IPS DF 19.7 (cell line): ENCODE measurements at places on chromosomes 1 and 21.

DNA sequence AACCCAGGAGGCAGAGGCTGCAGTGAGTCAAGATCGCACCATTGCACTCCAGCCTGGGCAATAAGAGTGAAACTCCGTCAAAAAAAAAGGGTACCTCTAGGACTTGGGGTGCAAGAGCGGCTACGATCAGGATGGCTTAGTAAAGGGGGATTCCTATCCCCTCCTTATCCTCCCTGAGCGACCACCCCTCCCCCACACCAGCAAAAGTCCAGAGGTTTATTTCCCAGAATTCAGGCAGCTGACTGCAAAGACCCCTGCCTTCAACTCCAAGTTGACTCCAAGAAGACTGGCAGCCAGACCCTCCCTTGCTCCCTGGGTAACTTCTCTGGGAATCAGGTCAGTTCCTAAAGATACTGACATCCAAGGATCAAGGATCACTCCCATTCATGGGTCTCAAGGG is 12.4 kb upstream of the PRDM16 start:
- no peak for DNase-seq

GRCh38 chr1:158638146-158638545 is 33.1 kb downstream of the OR10Z1 start:
- no peak for DNase-seq

GRCh38 chr21:43034826-43035225 is 40.8 kb downstream of the CBS start:
- DNase-seq, result no peak

DNA sequence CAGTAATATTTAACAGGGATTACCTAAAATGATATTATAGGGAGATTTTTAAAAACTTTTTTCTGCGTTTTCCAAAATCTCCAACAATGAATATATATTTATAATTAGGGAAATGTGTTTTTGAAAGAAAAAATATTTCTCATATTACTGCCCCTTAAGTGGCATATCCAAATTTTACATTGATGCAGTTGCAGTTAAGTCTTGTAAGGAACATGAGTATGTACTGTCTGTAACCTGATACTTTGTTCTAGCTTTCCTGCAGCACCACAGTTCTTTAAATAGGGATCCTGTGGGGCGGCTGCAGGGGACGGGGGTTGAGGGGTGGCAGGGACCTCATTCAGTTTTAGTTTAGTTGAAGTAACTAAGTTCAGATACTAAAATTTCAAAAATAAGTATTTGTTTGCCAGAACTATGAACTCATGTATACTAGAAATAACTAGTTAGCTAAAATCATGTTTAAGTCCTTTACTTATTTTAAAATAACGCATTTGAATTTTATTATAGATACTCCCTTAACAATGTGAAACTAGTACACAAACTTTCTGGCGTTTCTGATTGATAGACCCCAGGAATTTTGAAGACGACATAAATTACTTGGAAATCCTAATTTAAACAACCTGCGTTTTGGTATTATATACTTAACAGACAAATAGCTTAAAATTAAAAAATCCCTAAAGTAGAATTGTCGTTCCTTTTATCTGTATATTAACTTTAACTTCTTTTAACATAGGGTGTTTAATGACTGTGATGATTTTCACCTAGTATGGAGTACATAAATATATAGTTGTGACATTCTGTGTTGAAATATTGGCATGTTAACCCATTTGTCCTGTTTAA is 639 bp upstream of the DNAJB4 start:
- DNase-seq, result no peak

DNA sequence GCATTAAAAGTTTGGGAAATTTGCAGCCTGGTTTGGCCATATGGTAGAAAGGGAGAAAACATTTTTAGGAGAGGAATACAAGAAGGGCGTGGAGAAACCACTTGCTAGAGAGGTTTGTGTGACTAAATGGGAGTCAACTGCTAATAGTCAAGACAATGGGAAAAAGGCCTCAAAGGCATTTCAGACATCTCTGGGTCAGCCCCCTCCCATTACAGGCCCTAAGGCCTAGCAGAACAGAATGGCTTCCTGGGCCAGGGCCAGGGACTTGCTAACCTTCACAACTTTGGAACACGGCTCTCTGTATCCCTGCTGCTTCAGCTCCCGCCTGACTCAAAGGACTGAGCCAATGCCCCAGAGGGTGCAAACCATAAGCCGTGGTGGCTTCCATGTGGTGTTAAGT is 752.3 kb upstream of the ADAMTS5 start:
- DNase-seq, result no peak

GRCh38 chr1:1926346-1926811 is 7.3 kb upstream of the TMEM52 start:
- no peak for DNase-seq

DNA sequence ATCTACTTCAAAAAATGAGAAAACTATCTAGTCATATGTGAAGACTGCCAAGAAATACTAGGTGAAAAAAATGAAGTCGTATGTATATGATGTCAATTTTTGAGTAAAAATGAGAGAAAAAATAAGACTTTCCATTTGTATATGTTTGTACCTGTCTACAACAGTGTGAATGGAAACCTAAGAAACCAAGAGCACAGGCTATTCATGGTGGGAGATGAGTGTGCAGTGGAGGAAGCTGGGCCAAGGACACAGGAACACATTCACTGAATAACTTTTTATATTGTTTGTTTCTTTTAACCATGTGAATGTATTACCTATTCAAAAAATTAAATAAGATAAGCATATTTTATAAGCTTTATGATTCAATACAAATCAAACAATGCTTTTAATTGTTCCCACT is 67.0 kb downstream of the ERO1B start:
- no peak for DNase-seq

- DNase-seq, result no peak
These were observed 10.9 kb downstream of the TNFRSF25 start for GRCh38 chr1:6454856-6455751.

- DNase-seq, result no peak
These were observed 5.9 kb downstream of the MAP7D1 start for GRCh38 chr1:36161641-36162531.

DNA sequence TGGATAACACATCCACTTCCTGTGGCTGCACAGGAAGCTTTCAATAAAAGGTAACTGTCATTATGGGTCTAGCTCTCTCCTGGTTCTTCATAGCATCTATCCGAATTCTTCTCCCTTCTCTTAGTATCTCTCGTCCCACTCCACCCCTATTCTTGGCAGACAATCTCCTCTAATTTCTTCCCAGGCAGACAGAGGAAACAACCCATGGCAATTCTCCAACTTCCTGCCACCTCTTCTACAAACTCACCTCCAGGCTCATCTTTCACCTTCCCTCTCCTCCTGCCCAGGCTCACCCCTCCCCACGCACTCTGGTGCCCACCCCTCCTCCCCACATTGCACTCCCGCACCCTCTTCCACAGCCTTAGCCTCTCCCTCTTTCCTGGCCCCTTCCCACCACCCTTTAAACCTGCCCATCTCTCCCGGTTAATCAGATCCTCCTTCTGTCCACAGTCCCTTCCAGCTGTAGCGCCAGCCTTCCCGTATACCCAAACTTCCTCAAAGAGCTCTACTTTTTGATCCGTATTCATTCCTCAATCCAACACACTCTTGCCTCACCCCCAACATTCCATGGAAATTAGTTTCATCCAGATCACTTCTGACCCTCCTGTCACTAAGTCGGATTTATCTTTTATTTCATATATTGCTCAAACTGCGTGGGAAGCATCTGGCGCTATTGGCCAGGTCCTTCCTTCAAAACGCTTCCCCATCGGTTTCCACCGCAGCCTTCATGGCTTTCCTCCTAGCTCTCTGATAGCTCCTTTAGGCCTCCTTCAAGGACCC is 25.9 kb downstream of the SHISA4 start:
- no peak for DNase-seq

GRCh38 chr1:200433586-200433985 is 23.8 kb upstream of the ZNF281 start:
- DNase-seq, result no peak

DNA sequence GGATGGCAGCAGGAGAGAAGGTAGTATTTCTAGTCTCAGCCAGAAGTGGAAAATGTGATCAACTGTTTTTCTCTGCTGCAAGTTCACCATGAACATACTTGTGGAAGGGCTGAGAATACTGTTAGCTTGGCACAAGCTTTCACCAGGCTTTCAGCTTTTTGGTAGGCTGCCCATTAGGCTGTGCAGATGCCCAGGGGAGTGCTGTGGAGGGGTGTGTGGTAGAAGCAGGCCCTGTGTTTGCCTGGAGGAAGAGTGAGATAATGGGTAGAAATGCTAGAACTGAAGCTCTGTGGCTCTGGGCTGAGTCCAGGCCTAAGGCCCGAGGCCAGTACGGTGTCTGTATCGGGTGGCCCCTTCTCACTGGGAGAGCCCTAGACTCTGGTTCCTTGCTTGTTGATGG is 9.8 kb downstream of the DNAJC6 start:
- DNase-seq, result no peak

GRCh38 chr1:212485913-212486618 is 53.3 kb downstream of the NENF start:
- DNase-seq, result no peak

DNA sequence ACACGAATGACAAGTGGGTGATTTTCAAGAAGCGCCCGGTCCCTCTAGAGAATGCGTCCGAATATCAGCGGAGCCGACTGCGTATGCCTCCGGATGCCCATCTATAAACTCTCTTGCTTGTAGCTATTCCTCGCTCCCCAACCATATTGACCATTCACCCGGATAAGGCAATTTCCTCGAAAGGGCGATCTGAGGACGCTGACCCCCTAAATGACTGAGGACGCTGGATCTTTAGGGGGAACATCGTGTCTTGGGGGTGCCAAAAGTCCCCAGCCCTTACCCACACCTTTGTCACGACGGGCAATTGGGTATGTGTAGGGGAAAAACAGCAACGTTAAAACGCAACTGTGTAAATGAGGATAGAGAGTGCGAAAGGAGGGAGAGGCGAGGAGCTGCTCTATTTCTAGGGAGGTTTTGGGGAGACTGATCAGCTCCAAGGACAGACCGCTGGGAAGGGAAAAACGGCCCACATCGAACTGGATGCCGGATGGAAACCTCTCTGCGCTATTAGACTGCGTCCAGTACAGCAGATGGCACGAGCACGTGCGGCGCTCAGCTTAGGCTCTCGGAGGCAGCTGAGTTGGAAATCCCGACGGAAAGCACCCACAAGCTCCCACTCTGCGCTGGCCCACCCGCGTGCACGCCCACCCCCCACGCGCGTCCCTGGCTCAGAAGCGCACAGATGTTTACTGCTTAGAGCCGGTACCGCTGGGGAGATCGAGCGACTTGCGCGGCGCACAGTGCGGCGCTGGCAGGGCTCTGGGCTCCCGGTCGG is 2.9 kb upstream of the PRRX1 start:
- no peak for DNase-seq

- no peak for DNase-seq
These were observed 225.5 kb upstream of the ADAMTS5 start for GRCh38 chr21:27192281-27192949.

DNA sequence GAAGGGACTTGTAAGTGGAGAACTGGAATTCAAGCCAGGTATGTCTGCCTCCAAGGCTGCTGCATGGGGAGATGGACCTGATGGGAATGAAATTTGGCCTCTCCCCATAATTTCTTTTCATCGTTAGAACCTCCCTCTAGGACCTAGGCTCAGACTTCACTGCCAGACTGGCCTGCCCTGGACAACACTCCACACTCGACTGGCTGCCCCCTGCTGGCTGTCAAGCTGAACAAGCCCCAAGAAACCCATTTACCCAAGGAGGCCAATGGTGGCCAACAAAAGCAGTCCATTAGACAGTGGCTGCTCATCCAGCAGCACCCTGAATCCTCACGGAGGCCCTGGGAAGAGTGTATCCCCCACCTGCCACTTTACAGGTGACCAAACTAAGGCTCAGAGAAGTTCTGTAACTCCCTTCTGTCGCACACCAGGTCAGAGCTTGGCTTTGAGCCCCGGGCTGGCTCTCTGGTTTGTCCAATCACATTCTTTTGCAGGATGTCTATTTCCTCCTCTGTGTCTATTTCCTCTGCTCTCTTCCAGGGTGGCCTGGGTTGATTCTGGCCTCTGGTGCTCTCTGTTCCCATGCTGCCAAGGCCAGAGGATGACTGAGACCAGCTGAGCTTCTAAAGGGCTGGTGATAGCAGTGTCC is 3.8 kb downstream of the RNF186 start:
- DNase-seq, result no peak

DNA sequence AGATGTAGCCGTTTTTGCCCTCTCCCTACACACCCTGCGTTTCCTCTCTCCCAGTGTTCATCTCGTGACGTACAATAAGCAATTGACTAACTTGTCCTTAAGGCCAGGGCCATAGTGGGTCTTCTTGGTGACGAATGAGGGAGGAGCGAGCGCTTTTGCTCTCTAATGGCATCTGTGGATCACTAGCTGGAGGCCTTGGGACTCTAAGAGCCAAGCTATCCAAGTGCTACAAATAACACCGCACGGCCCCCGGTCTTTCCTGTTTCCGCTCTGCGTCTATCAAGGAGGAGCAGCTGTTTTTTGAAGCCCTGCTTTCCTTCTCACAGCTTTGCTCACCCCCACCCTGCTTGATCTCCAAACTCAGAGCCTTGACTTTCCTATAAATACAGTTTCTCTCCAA is 25.2 kb downstream of the EVA1C start:
- DNase-seq, result no peak

DNA sequence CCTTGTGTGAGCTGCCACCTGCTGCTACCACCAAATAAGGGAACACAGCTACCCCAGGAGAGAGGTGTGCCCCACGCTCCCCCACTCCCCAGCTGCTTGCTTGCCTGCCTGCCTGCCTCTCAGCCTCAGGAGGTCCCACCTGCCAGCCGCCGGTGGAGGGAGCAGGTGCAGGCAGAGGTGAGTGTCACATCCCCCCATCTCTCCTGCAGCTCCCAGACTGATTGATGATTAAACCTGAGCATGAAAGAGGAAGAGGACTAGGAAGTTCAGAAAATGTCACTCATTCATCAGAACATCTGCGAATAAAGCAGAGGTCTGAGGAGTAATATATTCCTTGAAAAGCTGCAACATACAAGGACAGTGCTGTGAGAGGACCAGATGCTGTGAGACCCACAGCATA is 58.6 kb upstream of the HIVEP3 start:
- no peak for DNase-seq

DNA sequence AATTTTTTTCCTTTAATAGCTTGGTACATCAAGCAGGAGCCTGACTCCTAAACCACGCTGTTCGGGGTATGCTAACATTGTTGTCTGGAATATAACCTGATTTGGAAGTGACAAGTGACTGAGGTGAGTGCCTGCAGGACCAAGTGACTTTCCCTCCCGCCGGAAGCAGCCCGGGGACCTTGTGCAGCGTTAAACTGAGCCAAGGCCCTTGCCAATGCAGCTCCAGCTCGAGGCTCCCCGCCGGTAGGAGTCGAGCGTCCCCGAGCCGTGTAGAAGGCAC is 716 bp upstream of the MTARC1 start:
- DNase-seq, result no peak

DNA sequence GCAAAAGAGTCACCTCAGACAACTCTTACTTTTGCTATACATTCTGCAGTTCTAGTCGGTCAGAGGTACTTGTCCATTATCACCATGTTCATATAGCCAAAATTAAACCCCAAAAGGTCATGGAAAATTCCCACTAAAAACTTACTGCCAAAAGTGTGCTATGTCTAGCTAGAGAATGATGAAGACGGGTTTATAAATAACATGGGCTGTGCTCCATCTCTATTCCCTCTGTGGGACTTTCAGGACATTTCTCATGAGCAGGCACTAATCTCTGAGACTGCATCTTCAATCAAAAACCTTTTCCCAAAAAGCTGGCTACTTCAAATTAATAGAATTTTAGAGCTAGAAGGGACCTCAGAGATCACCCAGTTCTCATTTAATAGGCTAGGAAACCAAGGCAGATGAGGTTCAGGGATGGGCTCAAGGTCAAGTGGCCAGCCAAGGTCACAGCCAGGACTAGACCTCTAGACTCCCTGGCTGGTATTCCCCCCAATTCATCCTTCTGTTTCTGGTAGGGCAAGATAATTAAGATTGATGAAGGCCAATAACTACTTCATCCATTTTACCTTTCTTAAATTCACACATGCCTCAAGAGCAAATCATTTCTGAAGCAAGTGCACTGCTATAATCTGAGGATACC is 21.0 kb upstream of the MOB3C start:
- DNase-seq, result no peak
